ENCODE measurements at places on chromosomes 4 and X.

- DNase-seq: no peak
Measured at GRCh38 chr4:4784379-4784778, 75.1 kb upstream of the MSX1 start.

GRCh38 chrX:43456063-43456462 lies 200.0 kb upstream of the MAOA start:
- no peak for DNase-seq

DNA sequence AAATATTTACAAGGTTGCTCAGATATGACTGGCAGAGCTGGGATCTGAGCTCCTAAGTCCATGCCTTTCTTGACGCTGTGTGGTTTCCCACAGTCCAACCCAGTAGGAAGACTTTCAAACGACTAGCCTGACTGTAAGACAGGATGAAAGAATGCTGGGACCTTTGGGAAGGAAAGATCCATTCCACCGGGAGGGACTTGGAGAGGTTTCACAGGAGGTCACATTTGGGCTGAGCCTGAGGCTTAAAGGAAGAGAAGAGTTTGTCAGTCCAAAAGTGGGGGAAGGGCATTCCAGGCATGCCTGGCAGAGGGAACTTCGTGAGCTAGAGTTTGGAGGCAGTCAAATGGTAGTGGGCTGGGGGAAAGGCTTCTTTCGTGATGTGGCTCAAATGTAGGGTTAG lies 1.5 kb downstream of the STARD8 start:
- DNase-seq: no peak

DNA sequence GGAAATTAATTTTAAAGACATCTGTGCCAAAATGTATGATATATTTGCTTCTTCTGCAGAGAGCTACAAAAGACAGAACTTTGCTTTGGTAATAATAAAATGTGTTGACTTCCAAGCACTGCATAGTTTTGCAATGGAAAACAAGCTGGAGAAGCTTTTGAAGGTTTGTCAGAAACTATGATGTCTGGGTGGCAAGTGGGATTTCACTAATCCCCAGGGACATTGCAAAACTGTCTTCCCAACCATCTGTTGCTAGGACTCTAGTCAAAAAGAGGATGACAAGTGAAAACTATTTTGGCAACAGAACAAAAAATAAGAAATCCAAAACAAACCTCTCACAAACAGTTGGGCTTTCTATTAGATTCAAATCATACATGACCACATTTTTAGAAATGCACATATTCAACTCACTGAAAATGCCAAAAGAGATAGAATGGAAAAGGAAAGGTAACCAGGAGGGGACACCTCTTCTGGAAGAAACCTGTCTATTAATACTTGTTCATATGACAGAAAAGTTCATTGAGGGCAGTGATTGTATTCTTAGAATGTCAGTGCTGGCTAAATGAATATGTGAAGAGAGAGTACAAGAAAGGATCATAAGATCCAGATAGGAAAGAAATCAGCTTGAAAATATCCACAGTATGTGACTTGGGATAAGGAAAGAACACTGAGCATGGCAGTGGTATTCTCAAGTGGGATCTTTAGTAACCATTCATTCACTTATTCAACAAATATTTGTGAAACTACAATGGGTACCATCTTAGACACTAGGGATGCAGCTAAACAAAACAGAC lies 228.0 kb downstream of the RASL11B start:
- no peak for DNase-seq

Measured in activated gamma-delta T cell treated with anti-CD3 and anti-CD28 coated beads, Interleukin-2, amount 50 U/mL, for 16 hours (primary cell).